RPMI8226 (cell line): ENCODE measurements at places on chromosomes 2 and 18.

- DNase-seq: no peak
These were observed 68.8 kb downstream of the UNC80 start for GRCh38 chr2:209840434-209840833.

DNA sequence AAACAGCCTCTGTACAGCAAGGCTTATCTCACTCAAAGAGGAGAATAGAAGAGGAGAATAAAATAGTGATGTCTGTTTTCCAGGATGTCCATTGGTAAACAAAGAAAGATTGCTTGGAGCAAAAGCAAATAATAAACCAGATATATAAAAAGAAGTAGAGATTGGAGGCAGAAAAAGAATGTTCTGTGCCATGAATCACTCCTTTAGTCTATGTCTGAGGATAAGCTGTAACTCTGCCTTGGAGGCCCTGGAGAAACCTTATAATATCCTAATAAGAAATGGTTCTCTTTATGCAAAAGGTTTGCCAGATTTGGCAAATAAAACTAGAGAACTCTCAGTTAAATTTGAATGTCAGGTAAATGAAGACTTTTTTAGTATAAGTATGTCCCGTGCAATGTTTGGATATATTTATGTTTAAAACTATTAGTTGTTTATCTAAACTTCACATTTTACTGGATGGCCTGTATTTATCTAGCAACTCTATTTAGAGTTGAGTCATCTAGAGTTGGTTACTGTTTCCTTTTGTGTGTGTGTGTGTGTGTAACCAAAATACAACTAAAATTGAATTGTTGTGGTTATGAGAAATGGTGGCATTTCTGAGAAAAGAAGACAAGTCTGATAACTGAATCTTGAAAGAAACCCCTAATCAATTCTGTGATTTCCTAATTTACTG is 510.3 kb upstream of the SETBP1 start:
- no peak for DNase-seq

- DNase-seq: no peak
These were observed 421.4 kb downstream of the NCKAP5 start for GRCh38 chr2:133146893-133147292.

DNA sequence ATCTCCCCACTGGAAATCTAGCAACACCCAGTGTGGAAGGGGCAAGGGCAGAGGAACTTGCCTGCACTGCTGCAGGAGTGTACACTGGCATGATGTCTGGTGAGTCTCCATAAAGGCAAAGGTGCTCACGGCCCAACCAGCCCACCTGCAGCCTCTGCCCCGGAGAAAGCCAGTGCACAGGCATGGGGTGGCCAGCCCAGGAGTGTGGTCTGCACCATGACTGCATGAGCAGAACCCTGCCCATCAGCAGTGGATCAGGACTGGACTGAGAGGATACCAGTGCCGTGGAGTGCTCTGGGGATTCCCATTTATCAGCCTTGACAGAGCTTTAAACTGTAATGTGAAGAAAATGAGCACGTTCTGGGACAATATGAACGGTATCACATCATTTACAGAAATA is 342.6 kb upstream of the HS6ST1 start:
- DNase-seq: no peak

DNA sequence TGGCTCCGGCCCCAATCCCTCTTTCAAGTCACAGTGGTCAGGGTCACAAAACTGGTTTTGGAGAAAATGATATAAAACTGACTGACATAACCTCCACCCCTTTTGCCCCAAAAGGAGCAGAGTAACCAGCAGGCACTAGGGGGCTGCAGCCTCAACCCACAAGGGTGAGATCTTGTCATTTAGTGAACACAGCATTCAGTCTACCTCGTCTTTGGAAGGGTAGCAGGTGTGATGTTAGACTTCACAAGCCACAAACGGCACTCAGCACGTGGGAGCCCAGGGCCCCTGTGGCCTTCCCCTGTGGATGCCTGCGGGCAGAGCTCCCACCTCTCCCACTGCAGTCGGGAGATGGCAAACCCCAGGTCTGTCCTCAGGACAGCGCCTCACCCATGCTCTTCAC is 372.1 kb upstream of the MYT1L start:
- DNase-seq: no peak

- no peak for DNase-seq
These were observed 441.1 kb downstream of the LRATD1 start for GRCh38 chr2:15073664-15074063.

DNA sequence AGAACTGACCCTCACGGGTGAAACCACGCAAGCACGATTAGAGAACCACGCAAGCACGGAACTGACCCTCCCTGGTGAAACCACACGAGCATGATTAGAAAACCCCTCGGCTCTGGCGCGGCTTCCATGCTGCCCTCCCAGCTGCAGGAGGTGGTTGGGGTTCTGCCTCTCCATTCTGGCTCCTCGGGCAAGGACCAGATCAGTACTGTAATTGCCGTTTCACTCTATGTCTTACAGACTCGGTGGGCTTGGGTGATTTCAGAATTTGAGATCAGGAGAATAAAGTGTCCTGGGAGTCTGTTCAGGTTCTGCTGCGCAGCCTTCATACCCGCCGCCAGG is 58.3 kb upstream of the KCNG2 start:
- no peak for DNase-seq

- no peak for DNase-seq
These were observed 176.7 kb upstream of the ST6GAL2 start for GRCh38 chr2:107062599-107063220.

DNA sequence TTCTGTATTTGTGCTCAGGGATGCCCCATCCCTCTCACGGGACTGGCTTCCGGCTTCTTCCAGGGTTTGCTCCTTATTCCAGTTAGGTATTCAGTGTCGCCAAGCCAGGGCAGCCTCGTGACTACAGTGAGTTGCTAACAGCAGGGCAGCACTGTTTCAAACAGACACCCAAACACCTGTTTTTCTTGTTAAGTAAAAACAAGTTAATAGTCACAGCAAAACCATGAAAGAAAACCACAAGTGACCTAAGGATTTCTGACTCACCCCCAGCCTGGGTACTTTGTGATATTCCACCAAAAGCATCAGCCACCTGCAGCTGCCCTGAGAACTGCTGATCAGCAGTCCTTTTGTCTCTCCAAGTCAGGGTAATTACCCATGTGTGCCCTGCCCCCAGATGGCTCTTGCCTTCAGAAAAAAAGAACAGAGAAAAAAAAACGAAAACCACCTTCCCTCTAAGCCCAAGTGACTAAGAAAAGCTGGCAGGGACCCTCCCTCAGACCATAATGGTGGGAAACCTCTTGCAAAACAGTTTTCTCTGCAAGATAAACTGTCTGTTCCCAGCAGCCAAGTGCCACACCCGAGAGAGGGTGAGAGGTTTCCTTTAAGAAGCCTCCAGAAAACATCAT is 178.2 kb downstream of the ANAPC1 start:
- DNase-seq: peak; percentile 98

DNA sequence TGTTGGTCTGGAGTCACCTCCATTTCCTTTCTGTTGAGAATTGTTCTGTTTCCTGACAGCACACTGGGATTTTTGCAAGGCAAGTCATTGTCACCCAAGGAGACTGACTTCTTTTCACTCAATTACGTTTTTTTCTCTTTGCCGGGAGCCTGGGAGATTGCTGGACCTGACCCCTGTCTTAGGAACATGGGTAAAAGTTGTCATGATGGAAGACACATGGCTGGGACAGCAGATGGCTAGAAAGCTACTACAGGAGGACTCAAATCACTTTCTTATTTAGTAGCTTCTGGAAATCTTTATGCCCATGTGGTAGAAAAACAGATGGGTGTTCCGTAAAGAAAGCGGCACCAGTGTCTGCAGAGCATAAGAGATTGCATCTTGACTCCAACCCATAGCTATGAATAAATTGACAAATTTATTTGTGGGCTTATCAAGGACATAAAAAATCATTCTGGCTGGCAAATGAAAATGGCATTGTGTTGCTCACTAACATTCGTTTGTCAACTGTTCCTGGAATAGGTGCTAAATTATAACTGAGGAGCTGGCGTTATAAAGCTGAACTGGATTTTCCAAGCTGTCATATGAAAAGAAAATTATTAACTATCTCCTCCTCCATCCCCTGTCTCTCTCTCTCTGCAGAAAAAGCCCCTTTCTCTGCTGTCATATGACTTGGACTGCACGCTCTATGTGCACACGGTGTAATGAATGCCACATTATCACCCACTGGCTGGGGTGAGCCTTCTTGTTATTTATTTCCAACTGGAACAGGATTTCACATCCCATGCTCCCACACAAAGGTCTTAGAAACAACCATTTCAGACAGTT is 159.8 kb downstream of the SH3RF3 start:
- DNase-seq: no peak

DNA sequence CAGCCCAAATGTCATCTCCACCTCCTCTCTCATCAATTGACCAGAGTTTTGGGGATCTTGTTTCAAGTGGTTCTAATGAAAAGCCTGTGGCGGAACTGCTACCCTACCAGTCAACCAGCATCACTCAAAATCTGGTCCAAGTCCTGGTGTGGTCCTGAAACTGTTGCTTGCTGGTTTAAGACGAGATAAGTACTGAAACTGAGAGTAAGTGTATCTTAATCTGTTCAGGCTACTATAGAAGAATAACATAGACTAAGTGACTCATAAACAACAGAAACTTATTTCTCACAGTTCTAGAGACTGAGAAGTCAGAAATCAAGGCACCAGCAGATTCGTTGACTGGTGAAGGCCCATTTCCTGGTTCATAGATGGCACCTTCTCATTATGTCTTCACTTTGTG is 879 bp upstream of the GALNT5 start:
- DNase-seq: no peak

GRCh38 chr2:3535794-3536681 is 16.7 kb upstream of the ADI1 start:
- no peak for DNase-seq

DNA sequence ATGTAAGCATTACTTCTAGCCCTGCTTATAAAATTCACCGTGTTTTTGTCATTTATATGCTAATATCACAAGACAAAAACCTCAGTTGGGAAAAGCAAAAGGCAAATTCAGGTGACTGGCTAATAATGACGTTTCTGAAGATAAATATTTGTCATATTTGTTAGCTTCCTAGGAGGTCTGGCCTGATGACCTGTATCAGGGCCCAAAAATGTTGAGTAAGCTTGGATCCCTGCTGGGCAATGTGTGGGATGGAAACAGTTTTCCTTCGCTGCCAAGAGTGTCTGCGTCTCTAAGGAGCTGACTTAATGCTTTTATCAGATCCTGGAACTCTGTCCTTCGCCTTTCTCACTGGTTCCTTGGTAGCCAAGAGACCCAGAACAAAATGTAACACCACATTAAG is 230.1 kb upstream of the PXDN start:
- DNase-seq: no peak

DNA sequence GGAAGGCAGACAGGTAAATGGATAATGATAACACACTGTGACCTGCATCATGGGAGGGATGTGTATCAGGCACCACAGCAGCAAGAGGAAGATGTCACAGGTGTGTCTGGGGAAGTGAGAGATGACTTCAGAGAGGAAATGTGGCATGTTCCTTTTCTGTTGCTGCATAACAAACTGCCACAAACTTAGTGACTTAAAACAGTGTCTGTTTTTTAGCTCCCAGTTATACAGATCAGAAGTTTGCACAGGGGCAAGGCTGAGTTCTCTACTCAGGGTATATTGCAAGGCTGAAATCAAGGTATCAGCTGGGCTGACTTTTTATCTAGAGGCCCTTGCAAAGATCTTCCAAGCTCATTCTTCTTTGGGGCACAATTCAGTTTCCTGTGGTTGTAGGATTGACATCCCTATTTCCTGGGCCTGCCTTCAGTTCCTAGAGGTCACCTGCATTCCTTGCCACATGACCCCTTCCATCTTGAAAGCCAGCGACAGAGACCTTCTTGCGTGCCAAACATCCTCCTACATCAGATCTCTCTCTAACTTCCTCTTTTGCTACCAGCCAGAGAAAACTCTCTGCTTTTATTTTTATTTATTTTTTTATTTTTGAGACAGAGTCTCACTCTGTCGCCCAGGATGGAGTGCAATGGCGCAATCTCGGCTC is 2.1 kb upstream of the MAP3K2 start:
- DNase-seq: peak; percentile 50

GRCh38 chr2:43943323-43943722 is 52.5 kb downstream of the LRPPRC start:
- no peak for DNase-seq

DNA sequence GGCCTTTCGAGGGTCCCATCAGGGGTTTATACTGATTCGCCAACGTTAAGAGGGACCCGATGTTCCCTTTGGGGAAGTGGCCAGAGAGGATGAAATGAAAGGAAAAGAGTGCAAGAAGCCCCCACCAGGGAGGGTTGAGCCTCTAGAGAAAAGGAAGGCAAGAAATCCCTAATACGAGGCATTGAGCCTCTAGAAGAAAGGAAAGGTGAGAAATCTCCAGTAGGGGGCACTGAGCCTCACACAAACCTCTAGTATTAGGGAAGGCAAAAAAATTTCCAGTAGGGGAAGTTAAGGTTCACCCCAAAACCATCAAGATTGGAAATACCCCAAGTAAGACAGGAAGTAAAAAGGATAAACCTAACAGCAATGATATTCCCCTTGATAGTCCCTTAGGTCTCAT is 9.8 kb upstream of the SAP130 start:
- DNase-seq: no peak

GRCh38 chr18:38747153-38747552 is 1181.6 kb upstream of the CELF4 start:
- peak; percentile 70 for DNase-seq

- DNase-seq: no peak
These were observed 25.8 kb downstream of the PLB1 start for GRCh38 chr2:28521663-28522062.

GRCh38 chr2:42900289-42900891 is 108.0 kb upstream of the HAAO start:
- DNase-seq: no peak

GRCh38 chr2:118993392-118993752 is 51.4 kb downstream of the MARCO start:
- no peak for DNase-seq

- no peak for DNase-seq
These were observed 107.3 kb upstream of the PID1 start for GRCh38 chr2:229378386-229378785.

DNA sequence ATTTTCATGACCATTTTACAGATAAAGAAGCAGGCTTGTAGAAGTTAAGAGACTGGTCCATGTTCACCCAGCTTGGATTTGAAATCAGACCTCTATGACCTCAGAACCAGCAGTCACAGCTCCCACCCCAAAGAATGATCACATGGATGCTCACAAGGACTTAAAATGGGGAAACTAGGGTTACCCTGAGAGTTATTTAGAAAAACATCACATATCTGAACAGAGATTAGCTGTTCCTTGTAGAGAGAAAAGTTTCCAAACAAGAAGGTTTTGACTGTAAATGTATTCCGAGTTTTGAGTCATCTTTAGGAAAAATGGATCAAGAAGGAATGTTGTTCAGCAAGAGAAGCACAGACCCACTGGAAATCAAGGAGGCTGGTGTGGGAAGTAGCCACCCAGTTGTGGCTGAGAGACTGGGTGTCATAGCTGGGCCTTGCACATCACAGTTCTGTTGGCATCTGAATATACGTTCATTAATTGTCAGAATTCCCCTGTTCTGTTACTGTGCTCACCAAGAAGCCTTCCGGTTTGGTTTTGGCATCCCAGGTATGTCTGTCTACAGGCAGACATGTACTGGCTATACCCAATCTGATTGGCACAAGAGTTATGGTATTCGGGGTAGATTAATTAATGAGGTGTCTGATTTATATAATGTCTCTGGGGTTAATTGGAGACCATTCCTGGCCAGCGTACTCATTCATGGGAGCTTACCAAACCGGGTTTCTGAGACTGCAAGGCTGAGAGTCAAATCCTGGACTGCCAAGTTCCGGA is 371.8 kb upstream of the SLC14A2 start:
- no peak for DNase-seq
